ENCODE measurements at places on chromosomes 7 and 10. TPM values are rescaled to one million over a fixed set of nuclear protein-coding genes. Genes with fewer than 3 reads are reported as not detected.

NUTM2A gene
- 9.5 TPM for total RNA-seq

FOXP2 gene
- 4.9 TPM for total RNA-seq

DNA sequence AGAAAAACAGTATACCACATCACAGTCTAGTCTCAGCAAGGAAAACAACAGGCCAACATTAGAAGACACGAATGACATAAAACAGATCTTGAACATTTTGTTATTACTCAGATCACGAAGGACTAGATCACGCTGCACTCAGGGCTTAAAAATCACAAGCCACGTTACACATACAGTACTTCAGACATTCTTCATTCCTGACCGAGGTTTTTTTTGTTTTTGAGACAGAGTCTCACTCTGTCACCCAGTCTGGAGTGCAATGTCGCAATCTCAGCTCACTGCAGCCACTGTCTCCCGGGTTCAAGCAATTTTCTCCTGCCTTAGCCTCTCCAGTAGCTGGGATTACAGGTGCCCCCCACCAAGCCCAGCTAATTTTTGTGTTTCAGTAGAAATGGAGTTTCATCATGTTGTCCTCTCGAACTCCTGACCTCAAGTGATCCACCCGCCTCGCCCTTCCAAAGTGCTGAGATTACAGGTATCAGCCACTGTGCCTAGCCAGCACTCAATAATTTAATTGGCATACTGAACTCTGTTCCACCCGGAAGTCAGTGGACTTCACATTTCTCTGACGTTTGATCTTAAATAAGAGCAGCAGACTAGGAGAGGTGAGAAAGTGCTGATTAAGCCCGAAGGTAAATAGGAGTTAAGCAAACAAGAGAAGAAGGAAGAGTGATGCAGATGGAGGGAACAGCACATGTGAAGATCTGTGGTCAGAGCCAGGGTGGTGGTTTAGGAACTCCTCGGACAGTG, 3.5 kb downstream of the AIMP2 start:
- no peak for DNase-seq
- H3K4me3 ChIP-seq: no peak overlapping the region
- H3K27me3 ChIP-seq: no peaks in the 10 kb centered on the region
- H3K36me3 ChIP-seq: no peaks in the 10 kb centered on the region
- H3K4me1 ChIP-seq: peaks cover 4% of the 10 kb centered on the region

- H3K27me3 ChIP-seq: no peaks in the 10 kb centered on the region
- no peak for DNase-seq
- no peak overlapping the region for H3K4me3 ChIP-seq
- H3K36me3 ChIP-seq: no peaks in the 10 kb centered on the region
Measured at GRCh38 chr7:147412109-147412508, 1178.5 kb upstream of the C7orf33 start.

Measured in prostate gland (tissue), 2 donors.